ENCODE measurements at places on chromosomes 5 and 9.

GRCh38 chr5:132221781-132222648 lies 5.6 kb downstream of the P4HA2 start:
- no peak for DNase-seq

DNA sequence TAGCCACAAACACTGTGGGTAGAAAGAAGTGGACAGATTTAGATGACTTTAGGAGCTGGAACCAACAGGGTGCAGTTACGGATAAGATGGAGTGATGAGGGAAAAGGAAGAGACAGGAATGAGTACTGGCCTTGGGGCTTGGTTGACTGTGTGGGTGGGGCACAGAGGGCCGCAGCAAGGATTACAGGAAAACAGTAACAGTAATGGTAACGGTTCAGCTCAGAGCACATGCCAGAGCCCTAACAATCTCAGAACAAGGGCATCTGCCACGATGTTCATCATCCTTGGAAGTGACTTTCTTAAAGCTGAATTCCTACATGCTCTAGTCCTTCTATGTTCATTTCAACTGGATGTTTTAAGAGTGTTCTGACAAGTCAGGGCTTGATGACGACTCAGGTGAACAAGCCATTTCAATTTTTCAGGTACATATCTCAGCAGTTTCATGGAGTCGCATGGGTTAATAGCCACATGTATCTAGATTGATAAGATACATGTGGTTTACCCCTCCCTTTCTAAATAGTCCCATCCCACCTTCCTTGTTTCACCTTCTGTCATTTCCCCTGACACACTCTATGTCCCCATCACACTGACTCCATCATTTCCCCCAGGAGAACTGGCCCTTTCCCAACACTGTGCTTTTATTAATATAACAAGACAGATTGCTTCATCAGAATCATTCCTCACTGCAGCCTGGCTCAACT lies 65.0 kb downstream of the CEMIP2 start:
- DNase-seq: no peak

DNA sequence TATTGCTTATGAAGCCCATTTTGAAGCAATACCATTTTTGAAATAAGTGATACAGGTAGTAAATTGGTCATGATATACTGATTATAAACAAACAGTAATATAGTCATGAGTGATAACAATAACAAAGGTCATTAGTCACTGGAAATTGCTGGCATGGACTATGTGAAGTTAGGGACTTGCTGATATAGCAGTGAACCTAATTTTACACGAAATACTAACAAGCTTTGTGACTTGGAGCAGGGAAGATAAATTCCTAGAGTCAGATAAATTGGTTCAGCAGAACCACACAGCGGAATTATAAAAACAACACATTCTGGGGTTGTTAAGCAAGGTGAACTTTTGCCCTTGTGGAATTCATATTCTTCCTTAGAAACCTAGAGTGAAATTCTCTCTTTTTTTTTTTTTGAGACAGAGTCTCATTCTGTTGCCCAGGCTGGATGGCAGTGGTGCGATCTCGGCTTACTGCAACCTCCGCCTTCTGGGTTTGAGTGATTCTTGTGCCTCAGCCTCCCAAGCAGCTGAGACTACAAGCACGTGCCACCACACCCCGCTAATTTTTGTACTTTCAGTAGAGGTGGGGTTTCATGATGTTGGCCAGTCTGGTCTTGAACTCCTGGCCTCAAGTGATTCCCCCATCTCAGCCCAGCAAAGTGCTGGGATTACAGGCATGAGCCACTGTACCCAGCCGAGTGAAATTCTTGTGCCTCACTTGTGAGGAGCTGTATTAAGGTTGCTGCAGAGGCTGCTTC lies 6.0 kb downstream of the UGCG start:
- no peak for DNase-seq

DNA sequence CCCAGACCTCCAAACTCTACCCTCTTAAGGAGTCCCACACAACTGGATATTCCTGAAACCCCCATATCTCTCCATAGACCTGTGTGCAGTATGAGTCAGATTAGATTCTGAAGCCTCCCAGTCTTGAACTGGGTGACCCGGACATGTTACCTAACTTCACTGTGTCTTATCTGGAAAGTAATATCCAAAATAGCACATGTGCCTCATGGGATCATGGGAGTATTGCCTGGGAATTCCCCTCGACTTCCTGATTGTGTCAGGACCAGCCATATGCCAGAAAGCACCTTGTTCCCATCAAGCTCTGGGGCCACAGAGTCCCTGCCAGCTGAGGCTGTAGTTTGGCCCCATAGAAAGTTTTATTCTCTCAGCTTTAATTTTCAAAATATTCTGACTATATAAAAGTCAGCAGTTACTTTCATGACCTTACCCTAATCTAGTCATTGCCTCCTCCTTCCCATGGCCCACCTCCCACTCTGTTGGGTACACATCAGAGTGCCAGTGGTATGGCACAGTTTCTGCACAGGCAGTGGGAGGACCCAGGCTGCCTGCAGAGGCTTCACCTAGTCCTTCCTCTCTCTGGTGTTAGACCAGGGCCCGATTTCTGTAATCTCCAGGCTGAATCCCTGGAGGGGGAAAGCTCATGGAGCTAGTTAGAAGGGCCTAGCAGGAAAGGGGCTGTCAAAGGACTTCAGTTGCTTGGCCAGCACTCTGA lies 19.5 kb upstream of the B4GALT1 start:
- DNase-seq: no peak

- DNase-seq: no peak
Measured at GRCh38 chr5:34894716-34895115, 20.6 kb downstream of the RAD1 start.

DNA sequence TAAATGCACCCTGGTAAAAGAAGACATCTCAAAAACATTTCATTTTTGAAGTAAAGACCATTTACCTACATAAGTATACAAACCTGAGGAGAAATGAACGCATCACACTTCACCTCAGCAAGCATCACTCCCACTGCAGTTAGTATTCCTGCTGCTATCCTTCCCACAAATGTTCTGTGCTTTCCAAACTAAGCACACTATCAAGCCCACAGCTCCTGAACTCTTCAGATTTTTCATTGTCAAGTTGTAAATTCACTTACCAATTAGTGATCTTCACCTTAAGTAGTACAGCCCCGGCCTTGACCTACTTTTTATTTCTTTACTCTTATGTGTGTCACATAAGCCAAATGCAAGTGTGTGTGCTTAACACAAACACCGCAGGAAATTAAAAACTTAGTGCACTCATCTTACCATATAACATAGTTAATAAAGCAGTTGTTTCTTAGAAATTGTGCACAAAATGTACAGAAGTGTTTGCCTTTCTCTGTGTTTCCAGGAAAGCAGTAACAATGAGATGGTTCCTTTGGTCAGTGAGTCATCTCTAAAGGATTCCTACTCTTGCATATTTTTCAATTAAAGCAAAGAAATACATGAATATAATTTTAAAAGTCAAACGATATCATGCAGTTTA lies 169.4 kb downstream of the APBA1 start:
- DNase-seq: peak; percentile 18

DNA sequence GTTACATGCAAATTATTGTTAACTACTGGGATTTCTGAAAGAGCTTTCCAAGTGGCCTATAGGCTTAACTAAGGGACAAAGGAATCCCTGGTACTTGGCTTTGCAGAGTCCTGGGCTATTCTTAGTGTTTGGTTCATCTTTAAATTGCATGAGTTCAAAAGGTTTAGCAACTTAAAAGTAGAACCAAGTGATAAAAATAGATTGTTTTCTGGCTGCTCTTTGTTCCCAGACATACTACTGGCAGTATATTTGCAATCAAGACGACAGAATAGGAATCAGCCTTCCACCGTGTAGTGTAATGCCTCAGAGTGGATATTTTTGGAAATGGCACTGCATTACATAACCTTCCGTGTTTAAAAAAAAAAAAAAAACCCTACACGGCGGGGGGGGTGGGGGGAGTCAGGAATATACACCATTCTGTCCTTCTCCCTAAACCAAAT lies 1.0 kb downstream of the NREP start:
- peak; percentile 40 for DNase-seq

DNA sequence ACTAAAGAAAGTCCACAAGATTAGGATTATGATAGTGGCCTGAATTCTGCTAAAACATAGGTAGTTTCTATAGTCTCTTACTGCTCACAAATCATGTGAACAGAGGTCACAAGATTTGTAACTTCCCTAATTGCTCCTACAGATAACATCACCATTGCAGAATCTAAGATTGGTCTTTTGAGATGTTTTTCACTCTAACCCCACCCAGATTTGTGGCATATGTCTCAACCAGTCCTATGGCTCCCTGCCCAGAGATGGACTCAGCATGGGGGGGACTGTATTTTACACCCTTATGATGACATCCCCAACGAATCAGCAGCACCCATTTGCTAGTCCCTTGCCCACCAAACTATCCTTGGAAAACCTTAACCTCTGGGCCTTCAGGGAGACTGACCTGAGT lies 1046.2 kb downstream of the CDH12 start:
- peak; percentile 13 for DNase-seq

DNA sequence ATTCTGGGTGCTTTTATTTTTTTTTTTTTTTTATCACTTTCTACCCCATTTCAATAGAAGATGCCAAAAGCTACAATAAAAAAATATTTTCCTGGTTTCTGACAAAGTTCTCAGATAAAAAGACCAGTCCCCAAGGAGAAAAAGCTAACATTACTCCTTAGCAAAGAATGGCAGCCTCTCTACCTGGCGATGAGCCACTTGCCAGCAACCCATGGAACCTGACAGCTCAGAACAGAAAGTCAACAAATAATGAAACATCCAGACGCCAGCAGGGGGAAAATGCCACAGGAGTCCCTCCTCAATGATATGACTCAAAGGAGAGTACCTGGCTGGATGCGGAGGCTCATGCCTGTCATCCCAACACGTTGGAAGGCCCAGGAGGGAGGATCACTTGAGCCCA lies 123.2 kb downstream of the MYO10 start:
- DNase-seq: peak; percentile 51

DNA sequence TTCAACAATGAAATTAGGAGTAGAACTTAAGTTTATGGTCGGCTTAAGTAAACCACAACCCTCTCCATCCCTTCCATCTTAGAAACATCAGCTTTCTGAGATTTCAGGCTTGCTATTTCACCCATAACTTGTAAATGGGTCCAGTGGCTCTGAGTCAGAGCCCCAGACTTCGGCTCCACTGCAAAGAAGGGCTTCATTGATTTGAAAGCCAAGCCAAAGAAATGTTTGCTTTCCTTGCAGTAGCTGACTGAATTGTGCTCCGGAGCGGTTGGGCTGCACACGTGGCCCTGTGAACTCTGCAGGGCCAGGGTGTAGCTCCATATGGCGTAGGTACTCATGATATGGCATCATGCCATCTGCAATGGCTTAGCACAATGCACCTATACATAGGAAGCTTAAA lies 57.0 kb downstream of the NREP start:
- no peak for DNase-seq

DNA sequence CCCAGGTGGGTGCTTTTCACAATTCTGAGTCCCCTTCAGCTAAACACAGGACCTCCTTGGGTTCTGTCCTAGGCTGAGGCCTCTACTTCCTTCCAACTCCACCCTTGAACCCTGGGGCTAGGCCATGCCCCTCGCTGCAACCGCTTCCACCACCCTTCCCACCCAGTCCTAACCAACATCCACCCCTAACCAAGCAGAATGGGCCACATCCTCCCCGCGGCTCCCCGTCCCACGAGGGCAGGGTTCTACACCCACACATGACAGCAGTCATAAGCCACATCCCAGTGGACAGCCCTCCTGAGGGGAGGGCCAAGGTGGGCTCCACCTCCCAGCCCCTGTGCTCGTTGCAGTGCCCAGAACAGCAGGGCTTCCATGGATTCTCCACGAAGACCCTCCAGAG lies 65.8 kb downstream of the SHB start:
- DNase-seq: no peak

DNA sequence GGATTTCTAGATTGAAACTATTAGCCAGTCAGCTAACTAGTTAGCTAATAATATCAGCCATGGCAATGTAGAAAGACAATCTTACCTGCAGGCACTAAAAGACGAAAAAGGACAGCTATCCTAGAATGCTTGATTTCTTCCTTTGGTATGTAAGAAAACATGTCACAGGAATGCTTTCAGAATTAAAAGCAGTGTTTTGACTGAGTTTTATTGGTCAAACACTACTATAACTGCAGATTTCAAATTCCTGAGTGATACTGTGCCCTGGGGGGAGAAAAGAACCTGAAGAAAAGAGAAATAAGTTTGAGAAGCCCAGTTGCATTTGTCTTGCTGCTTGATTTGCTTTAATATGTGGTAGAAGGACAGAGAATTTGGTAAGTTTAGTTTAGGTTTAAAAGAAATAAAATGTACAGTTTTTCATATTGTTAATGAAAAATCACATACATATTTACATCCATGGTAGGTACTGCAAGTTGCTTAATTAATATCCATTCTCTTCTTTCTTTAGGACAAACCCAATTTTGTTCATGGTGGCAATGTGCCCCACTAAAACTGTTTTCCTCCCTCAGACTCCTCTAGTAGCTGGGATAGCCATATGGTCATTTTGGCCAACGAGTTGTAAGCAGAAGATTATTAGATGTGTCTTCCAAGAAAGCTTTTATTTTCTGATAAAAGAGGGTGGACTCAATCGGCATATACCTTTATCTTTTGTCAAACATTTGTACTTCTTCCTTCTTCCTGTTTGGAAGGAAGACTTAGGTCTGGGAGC lies 4.3 kb upstream of the FAM169A start:
- DNase-seq: no peak

DNA sequence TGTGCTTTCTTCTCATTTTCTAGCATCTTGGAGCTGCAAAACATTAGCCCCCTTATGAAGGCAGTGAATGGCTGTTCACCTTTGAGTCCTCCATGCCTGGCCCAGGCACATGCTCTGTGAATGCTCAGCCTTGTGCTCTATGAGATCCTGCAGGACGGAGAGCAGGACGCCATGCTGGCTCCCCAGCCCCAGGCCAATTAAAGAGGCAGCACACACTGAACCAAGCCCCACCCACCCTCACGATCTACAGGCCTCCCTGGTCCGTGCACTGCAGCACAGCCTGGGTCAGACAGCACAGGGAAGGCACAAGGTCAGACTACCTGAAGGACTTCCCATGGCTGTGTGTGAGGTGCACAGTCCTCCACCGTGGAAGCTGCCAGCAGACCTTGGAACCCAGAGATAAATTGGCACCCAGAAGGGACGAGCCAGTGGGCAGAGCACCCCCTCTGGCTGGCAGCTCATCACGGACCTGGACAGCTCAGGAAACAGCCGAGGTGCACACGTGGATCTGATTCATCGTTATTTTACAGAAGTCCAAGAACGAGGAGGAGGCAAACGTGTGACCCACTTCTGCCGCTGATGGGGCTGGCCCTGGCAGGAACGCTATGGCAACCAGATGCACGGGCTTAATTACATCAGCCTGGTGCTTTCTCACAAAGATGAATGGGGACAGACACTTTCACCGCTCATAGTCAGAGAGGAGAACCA lies 59.5 kb downstream of the OLFM1 start:
- DNase-seq: no peak

DNA sequence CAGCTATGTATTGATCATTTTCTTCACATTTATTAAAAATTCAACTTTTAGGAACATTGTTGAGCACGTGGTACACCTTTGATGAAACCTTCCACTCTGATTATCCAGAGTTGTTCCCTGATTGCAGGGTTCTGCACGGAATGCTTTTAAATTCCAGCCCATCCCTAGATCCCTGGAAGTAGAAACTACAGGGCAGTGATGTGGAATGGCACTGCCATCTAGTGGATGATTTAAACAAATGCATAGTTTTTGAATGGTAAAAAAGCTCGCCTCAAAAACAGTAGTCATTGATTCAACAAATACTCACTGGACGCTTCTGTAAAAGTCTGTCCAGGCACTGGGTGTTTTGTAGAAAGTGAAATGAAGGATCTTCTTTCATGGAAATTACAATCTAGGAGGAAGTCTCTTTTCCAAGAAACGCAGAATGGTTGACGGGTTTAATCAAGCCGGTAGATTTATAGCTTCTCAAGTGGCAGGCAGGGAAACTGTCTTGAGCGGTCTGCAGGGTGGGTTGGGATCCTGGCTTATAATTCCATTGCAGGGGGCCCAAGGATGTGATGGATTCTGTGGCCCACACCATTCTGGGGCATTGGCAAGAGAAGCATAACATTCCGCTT lies 118.4 kb downstream of the ARHGAP26 start:
- peak; percentile 46 for DNase-seq
